ENCODE measurements at places on chromosomes 3 and 15.

DNA sequence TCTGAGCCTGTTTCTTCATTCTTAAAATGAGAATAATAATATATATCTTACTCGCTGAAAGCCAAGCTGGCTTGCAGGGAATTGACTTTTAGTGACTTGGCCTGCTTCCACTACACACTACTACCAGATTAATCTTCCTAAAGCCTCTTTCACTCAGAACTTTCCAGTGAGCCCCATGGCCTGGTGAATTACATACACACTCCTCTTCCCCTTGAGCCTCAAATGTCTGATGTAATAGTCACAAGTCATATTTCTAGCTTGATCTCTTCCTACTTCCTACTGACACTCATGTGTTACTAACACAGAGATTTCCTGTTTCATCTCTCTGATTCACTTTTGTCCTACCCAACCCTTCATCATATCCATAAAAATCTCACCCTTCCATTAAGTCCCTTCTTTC, 82.7 kb upstream of the SOX2 start:
- DNase-seq = no peak

DNA sequence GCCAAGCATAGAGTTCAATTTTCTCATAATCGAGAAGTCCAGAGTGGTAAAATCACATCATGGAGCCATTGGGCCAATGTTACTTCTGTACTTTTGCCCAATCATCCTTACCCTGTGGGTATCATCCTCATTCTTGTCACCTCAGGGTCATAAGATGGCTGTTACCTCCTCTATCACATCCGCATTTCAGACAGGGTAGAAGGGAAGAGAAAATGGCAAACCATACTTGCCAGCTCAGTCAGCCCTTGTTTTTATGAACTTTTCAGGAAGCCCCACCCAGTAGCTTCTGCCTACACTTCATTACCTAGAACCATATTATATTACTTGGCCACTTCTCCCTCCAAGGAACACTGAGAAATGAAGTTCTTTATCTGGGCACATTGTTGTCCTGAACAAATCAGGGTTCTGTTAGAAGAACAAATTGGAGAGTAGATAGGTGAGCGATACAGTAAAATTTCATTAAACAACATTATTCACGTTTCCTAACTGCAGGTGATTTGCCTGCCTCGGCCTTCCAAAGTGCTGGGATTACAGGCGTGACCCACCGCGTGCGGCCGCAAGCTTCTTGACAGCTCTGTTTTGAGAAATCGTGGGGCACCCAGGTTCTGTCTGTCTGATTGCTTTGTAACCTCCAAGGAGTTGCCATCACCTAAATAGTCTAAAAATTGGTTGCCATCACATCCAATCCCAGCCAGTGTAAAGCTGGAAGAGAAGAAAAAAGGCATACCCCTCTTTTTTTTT, 34.5 kb upstream of the RPN1 start:
- DNase-seq = no peak

DNA sequence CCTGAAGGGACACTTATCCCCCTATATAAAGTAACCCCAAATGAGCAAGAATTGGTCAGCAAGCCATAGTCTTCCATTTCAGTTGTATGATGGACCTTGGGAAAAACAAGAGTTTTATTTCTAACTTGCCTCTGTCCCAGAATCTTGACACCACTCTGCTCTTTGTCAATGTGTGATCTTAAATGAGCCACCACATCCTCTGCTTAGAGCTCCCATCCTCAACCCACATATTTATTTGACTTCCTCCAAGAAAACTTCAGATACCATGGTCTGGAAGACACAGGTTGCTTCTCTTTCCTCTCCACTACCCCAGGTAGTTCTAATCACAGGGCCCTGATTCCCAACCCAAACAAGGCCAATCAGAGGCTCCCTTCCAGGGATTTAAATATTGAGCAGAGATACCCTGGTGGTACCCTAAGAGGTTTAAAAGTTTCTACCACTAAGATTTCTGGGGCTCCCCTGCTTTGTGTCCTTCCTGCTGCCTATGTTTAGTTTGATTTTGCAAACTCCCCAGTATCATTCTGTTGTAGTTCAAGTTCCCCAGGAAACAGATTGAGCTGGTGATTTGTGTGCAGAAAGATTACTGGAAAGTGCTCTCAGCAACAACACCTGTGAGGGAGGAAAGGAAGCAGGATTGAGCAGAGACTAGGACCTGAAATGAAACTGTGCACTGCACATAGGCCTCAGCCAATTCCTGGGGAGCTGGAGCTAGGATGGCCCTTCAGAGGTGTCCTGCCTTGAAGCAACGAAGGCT, 64.3 kb downstream of the MTHFS start:
- DNase-seq = no peak

- DNase-seq = peak; percentile 50
Measured at GRCh38 chr3:25448750-25449692, 21.0 kb downstream of the RARB start.

DNA sequence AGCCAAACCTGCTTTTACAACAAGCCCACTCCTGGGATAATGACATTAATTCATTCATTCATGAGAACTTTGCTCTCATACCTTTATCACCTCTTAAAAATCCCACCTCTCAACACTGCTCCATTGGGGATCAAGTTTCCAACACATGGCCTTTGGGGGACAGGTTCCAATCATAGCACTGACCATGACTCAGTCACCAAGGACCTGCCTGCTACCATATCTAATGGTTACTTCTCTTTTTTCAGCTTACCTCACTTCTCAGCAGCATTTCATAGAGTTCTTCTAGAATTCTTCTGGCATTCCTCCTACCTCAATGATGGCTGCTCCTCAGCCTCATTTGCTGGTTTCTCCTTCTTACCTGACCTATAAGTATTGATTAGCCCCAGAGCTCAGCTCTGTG, 36.9 kb upstream of the RYK start:
- DNase-seq = no peak

DNA sequence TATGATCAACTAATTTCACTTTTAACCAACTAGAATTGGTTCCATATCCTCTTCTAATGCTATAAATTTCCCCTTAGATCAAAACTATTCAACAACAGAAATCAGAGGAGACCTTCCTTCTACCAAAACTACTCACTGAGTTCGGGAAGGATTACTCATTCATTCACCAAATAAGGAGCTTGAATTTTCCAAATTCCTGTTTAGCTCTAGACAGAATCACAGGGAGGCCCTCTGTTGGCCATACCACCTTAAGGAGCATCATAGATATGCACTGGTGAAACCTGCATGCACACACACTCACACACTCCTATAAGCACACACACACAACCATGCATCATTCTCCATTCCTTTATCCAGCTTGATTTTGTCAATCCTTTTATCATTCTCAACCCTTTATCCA, 49.0 kb downstream of the SUCLG2 start:
- DNase-seq = peak; percentile 64

GRCh38 chr3:13120289-13120927, 47.2 kb upstream of the IQSEC1 start:
- DNase-seq = no peak

GRCh38 chr3:139629033-139629432, 48.7 kb downstream of the NMNAT3 start:
- DNase-seq = no peak

DNA sequence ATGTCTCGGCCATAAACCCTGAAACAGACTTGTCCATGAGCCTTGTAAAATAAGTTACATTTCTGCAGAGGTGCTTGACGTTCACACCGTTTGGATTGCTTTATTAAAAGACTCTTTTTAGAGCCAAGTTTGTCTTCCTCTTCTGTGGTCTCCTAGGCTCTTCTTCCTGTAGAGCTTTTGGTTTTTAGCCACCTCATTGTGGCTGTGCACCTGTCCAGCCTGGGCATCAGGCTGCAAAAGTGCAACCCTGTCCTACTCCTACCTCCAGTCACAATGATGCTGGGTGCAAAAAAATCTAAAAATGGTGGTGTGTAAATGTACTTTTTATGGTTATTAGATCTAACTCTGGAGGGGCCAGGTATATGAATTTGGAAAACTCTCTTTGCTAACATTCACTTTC, 2.8 kb upstream of the RIOX2 start:
- no peak for DNase-seq

GRCh38 chr15:55740981-55741832, 1.7 kb downstream of the PRTG start:
- DNase-seq = no peak

GRCh38 chr3:71129611-71130431, 453.7 kb downstream of the FOXP1 start:
- peak; percentile 74 for DNase-seq

DNA sequence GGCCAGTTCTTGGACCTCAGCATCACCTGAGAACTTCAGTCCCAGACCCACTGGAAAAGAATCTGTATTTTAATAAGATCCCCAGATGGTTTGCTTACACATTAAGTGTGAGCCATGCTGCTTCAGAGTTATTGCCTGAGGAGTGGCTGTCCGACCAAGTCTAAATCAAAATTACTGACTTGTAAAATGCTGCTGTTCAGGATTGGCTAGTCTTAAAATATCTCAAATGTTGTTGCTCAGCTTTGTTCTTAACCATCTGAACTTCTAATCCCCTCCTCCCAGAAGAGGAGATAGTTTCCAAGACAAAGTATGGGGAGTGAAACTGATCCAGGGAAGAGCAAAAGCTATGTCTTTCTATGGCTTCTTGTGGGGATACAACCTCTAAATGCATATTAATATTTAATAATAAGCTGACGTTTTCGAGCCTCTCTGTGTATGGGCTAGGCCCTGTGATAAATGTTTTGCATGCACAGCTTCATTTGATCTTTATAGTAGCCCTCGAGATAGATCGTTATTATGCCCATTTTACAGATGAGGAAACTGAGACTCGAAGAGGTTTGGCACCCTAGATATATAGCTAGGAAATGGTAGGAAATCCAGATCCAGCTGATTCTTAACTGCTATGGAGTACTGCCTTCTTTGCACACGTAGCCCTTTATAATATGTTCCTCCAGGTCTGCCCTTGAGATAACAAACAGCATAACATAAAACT, 52.2 kb downstream of the DNASE1L3 start:
- no peak for DNase-seq

DNA sequence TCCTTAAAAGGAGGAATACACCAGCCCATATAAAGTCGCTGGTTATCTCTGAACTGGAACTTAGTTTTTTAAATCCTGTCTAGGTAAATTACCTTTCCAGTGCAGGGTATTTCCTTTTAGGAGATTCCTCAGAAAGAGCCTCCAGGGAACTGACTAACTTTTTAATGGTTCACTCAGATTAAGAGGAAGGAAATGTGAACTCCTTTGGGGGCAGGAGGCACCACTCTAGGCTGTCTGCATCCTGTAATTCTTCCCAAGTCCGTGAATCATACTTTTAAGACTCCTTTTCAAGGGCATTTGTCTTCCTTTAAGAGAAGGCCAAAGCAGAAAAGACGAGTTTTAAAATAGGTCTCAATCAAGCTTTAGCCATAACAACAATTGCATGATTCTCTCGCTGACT, 871.2 kb upstream of the NR2F2 start:
- DNase-seq = no peak

DNA sequence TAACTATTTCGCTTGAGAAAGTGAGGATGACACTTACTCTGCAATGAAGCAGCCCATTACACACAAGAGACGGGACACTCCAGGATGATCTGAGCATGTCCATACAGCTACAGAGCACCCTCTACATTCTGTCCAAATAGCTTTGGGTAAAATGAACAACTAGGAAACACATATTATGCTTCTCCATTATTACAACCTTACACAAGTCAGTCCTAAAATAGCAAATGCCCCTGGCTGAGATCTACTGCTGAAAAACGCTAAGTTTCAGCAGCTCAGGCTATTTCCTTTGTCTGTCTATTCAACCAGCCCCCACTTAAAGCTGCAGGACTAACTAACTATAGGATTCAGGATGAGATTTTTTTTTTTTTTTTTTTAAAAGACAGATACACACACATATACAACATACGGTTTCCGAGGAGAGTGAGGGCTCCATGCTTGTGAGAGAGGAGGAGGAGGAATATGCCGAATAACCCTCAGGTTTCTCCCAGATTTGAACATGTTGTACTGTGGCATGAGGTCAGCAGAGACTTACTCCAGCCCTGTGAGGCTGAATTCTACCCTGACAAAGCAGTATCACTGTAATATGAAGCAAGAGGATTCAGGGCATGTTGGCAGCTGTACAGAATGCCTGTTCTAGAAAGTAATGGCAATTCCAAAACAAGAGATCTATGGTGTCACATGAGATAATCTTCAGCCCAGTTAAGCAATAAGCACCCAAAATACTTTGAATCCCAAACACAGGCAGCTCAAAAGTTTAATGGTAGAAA, 117.3 kb upstream of the PLXND1 start:
- DNase-seq = peak; percentile 96

- no peak for DNase-seq
Measured at GRCh38 chr3:195718477-195718984, 2.2 kb upstream of the MUC20 start.

- DNase-seq = no peak
Measured at GRCh38 chr15:70411143-70411863, 313.6 kb upstream of the TLE3 start.

DNA sequence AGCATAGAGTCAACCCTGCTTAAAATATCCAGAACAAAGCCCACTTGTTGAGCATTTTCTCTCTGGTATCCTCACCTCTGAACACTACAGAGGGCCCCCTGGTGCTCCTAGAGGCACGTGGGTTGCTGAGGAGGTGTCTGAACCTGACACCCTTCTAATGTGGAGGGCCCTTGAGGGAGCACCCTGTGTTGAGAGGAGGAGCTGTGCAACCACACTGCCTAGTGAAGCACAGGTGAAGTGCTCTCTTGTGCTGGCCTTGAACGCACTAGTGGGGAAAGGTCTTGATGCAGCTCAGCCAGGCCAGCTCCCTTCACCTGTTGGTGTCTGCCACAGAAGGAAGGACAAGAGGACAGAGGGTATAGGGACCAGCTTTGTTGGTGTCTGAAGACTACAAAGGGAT, 51.9 kb downstream of the CCK start:
- no peak for DNase-seq

- peak; percentile 85 for DNase-seq
Measured at GRCh38 chr3:74537164-74537563, 77.3 kb downstream of the CNTN3 start.

- DNase-seq = no peak
Measured at GRCh38 chr15:23850666-23851065, 163.6 kb upstream of the NDN start.

GRCh38 chr3:30408105-30408557, 198.3 kb upstream of the TGFBR2 start:
- DNase-seq = peak; percentile 35

GRCh38 chr15:75123395-75123794, 78.3 kb upstream of the C15orf39 start:
- DNase-seq = peak; percentile 83

GRCh38 chr15:100111125-100112060, 230.4 kb downstream of the ADAMTS17 start:
- DNase-seq = peak; percentile 40

- no peak for DNase-seq
Measured at GRCh38 chr15:69369631-69370030, 44.5 kb upstream of the KIF23 start.
